ENCODE measurements at places on chromosomes 16 and 17.

- DNase-seq, result no peak
Observed at GRCh38 chr17:58329810-58330537, 1.4 kb upstream of the TSPOAP1 start.

DNA sequence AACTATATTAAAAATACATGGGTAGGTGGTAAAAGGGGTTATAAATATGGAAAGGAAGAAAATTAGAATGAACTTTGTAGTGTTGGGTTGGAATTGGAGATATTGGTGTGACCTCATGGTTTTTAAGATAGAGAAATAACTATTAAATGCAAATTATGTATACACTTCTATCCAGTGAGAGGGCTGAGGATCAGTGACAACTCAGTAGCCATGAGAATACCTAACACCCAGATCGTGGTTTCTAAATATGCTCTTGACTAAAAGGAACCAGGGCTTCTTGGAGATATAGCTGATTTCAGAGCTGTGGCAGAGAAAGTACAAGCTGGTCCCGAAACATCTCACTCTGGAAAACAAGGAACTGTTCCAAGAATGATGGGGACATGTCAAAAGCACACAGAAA, 44.4 kb downstream of the SLC6A4 start:
- no peak for DNase-seq

GRCh38 chr17:40705584-40705983, 2.0 kb upstream of the KRT24 start:
- no peak for DNase-seq

GRCh38 chr16:2484898-2485508, 10.1 kb downstream of the TBC1D24 start:
- DNase-seq, result no peak

GRCh38 chr16:67672739-67673662, 6.4 kb downstream of the C16orf86 start:
- DNase-seq, result peak; percentile 57

DNA sequence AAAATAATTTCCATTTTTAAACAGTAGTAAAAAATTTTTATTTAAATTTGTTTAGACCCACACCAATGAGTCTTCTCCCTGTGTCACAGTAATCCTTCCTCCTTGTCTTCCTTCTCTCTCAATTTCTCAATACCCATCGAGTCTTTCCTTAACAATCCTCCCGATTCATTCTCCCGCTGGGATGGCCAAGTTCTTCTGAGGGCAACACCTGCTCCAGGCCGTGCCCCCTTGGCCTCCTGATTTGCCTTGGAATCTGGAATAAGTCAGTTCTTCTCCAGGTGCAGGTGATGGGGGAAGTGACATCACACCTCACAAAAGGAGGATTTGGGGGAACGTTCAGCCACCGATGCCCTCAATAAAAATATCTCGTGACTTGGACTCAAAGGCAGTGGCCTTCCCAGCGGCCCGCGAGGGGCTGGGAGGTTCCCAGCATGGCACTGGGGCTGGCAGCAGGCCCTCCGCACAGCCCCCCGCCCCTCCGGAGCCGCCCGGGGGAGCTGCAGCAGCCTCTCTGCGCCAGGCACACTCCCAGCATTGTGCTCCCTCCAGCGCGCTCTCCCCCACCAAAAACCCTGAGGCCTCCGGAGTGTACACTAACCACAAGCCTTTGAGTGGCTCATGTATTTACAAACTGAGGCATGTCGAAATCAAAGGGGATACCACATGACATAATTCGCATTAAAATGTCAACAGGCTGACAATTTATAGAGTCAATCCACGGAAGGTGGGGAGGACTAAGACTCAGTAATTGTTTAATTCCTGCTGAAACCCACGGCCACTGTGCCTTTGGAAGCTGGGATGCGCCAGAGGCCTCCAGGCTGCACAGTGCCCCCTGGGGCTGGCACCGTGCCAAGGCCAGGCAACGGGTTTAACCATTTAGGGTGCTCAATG, 120.5 kb downstream of the ZFHX3 start:
- no peak for DNase-seq

DNA sequence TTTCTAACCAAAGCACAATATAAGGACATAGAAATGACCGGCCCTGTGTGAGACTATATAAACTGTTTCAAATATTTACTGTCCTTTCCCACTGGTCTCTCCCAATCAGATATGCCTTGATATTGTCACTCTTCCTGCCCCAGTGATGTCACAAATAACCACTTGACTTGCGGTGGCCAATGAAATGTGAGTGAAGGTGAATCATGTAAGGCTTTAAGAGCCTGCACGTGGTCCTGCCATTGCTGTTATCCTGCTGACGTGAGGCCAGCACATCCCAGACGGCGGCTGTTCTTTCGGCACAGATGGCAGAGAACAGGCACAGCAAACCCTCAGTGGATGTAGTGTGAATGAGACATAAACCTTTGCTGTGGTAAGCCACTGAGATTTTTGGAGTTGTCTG, 5.4 kb upstream of the KLHL11 start:
- no peak for DNase-seq
